Activated effector memory CD4-positive, alpha-beta T cell treated with anti-CD3 and anti-CD28 coated beads, Interleukin-2, amount 50 U/mL, for 16 hours (primary cell): ENCODE measurements at places on chromosomes 7 and 10.

- no peak for DNase-seq
Observed at GRCh38 chr10:44929356-44930255, 18.5 kb downstream of the TMEM72 start.

DNA sequence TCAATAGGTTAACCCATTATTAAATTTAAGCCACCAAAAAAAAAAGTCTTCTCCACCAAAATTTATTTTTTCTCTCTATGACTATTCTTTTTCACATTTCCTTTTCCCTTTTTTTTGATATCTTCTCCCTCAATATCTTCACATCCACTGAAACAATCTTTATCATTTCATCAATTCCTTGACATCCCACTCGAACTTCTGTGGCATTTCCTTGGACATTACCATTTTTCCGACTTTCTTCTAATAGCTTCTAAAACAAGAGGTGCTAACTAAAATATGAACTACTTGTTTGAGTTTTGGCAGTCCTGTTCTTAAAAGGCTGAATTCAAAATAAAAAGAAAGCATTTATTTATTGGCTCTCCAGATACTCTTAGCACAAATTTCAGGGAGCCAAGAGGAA, 684 bp upstream of the CTNNA3 start:
- DNase-seq, result no peak

GRCh38 chr10:71436268-71437125, 39.8 kb downstream of the CDH23 start:
- no peak for DNase-seq

GRCh38 chr7:34137176-34137575, 231.8 kb downstream of the BMPER start:
- DNase-seq, result no peak

GRCh38 chr7:40120020-40120419, 14.4 kb downstream of the MPLKIP start:
- no peak for DNase-seq

GRCh38 chr7:115178835-115179234, 256.9 kb downstream of the MDFIC start:
- no peak for DNase-seq

DNA sequence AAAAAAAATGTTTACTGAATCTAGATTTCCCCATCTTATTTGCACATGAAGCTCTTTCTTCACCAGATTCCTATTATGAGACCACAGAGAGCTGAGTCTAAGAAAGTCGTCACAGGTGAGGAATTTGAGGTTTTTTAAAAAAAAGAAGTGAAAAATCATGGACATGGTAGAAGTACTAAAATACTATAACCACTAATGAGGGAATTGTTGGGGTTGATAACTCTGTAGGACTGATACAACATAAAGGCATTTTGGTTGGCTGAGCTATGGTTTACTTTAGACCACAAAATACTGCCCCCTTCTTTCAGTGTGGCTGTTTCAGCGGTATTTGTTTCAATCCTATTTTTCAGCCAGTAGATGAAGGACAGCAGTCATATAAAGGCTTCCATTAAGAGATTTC, 1111.3 kb downstream of the TYW1 start:
- no peak for DNase-seq

DNA sequence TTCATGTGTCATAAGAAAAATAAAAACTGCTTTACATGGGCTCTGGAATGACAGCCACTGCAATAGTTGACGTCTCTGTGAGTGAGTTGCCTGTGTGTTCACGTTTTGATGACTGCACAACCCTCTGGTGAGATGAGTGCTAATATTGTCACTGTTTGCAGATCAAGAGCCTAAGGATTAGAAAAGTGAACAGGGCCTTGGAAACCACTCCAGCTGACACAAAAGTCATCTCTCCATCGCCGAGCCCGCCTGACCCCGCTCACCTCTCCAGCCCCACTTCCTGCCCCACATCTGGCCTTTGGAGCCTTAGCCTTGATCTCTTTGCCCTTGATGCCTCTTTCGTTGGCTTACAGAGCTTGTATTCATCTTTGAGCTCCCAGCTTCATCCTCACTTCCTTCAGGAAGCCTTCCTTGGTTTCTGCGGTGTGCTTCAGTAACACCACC, 351.7 kb downstream of the TCERG1L start:
- DNase-seq, result no peak

DNA sequence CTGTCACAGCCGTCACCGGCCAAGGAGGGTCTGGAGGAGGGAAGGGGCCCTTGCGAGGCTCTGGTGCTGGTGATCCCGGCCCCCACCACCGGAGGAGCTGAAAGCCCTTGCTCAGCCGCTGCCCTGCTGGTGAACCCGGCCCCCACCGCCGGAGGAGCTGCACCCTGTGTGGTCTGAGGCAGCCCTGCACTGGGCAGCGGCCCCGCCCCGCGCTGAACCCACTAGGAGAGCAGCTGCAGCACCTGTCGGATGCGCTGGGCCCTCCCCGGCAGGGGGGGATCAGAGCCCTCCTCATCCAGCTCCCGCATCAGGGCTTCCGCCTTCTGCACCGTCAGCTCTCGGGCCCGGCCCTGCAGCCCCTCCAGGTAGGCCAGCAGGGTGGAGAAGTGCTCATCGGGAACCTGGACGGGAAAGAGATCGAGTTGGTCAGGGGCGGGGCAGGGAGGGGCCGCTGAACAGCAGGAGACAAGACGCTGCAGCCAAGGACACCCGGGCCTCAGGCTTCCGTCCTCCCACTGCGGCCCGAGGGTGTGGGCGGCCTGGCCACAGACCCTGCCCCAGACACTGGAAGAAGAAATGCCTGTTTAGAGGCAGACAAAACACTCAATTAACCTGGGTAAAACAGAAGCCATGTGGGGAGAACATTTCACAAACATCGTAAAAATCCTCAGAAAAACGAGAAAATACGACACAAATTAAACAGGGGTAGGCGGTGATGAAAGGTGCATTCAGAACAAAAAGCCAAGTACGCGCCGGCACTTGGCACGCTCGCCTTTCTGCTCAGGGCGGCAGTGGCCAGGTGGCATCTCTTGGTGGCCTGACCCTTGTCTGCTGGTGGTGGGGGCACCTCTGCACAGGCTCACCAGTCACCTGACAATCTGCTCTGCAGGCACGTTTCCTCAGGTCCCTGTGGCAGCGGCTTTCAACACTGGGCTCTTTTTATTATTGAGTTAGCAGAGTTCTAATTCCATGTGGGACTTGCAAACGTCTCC, 14.7 kb downstream of the CYP2W1 start:
- no peak for DNase-seq

DNA sequence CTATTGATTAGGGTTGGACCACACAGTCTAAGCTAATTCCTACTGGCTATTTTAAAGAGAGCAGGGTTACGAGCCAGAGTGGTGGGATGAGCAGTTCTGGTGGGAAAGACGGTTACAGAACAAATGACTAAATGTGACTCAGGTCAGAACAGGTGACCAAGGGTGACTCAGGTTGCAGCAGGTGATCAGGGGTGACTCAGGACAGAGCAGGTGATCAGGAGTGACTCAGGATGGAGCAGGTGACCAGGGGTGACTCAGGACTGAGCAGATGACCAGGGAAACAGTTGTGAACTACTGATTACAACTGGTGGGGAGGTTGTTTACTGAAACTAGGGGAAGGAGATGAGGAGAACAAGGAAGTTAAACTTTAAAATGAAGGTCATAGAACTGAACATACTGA, 366.3 kb downstream of the ABCA13 start:
- no peak for DNase-seq

GRCh38 chr7:136869991-136870865, 1.8 kb downstream of the CHRM2 start:
- DNase-seq, result no peak

DNA sequence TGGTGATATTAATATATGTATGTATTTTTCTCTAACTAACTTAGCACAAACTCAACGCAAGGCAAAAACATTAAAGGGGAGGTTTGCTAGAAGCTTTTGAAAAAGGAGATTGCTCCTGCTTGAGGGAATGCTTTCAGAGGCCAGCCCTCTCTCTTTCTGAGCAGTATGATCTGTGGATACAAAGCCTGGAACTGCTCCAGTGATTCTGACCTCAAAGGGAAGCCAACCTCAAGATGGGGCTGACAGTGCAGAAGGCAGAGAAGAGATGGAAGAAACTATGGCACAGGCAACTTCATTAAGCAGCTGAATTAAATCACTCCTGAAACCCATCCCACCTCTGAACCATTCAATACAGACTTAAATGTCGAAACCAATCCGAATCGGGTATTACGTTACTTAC, 102.4 kb downstream of the USP6NL start:
- DNase-seq, result no peak

DNA sequence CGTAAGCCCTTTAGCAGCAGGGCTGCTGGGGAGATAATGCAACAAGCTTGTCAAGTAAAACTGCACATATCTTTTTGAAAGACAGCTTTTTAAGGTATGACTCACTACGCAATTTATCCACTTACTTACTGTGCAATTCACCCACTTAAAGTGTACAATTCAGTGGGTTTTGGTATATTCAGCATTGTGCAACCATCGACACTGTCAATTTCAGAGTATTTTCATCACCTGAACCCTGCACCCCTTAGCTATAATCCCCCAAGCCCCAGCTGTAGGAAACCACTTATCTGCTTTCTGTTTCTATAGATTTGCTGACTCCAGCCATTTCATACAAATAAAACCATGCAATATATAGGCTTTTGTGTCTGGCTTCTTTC, 168.0 kb downstream of the PTPN20 start:
- DNase-seq, result no peak

DNA sequence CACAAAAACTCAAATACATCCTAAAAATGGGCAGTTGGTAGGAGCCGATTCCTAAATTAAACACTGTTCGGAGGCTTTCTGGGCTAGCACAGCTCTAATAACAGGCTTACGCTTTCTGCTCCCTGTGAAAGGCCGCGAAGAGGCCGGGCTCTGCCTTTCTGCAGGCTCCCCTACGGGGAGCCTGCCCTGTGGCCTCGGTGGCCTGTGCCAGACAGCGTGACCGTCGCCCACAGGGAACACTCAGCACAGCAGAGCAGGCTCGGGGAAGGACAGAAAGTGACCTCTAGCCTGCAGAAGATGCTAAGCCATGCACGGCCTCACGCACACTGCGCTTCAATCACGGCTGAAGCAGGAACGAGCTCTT, 64.2 kb downstream of the DIP2C start:
- no peak for DNase-seq

DNA sequence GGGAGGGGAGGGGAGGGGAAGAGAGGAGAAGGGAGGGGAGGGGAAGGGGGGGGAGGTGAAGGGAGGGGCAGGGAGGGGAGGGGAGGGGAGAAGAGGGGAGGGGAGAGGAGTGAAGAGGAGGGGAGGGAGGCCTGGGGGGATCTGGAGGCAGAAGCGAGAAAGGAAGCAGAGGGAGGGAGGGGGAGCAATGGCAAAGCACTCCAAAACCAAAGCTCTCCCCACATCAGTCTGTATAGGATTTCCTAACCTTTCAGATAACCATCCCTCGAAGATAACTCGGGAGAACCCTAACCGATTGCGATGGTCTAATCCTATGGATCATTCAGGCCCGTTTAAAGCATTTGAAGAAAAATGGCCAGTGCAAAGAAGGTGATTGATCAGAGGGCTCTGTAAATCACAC, 19.0 kb downstream of the EBF3 start:
- no peak for DNase-seq

DNA sequence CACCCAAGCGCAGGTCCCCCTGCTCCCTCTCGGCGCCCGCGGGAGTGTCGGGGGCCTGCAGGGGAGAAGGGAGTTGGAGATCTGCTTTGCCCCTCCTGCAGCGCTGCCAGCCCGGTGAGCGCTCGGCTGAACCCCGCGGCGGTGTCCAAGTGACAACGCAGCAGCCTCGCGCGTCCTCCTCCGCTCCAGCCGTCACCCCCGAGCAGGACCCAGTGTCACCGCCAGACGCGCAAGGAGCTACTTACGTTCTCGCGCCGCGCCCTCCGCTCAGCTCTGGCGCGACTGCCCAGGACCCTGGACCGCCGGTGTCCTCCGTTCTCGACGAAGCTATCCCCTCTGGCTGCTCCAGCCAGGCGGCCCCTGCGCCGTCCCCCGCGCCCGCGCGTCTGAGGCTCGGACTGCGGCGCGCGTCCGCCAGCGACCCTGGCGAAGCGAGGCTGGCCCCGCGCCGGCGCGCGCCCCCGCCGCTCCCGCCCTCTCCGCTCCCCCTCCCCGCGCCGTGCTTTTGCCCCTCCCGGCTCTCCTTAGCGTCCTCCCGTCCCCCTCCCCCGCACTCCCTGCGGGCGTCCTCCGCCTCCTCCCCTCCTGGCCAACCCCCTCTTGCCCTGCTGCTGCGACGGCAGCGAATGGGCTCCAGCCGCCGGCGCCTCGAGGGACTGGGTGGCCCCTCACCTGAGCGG, at the start of gene NRCAM:
TSS of gene NRCAM (minus strand) at position 439 of the 680 bp plus-strand sequence. CDS start 216,372 bp downstream, outside the sequence.
- DNase-seq, result no peak

- DNase-seq, result no peak
Observed at GRCh38 chr7:87658553-87658952, 30.4 kb downstream of the RUNDC3B start.

DNA sequence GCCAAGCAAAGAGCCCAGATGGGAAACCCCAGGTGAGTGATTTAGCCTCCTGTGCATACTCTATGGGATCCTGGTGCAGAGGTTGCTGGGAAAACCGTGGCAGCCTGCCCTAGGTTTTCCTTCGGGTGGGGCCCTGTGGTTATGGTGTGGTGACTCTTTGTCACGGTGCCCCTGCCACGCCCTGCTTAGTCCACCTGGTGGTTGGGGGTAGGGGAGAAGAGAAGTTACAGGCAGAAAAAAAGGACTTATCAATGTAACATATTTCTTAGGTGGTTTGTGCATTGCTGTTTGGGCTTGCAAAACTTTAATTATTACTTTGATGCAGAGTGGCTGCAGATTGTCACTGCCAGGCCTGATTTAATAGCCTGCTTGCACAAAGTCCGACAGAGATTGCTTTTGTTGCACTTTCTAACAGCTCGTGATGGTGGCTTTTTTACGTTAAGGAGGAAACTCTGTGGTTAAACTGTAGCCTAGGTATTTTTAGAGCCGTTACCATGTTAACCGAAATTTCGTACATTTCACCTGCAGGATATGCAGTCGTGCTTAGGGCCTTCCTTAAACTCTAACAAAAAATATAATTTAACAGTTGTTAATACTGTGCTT, 197.4 kb downstream of the RNLS start:
- DNase-seq, result peak; percentile 78

GRCh38 chr7:72446131-72446530, 34.0 kb upstream of the CALN1 start:
- no peak for DNase-seq

DNA sequence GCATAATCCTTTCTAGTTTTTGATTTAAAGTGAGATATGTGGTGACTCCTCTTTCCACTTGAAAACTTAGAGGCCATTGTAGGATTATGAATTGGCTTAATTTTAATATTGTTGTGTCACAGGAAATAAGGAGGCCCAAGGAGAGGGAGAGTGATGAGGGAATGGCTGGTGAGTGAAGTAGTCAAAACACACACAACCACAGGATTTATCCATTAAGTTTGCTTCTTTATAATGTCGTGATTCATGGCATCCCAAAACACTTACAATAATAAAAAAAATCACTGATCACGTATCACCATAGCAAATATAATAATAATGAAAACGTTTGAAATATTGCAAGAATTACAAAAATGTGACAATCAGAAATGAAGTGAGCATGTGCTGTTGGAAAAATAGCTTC, 1215.5 kb upstream of the LRRTM3 start:
- no peak for DNase-seq

GRCh38 chr7:155721056-155721455, 76.6 kb downstream of the RBM33 start:
- DNase-seq, result no peak
